Chondrocyte (in vitro differentiated cells): ENCODE measurements at places on chromosomes 11 and 22. TPM values are rescaled to one million over a fixed set of nuclear protein-coding genes. Genes with fewer than 3 reads are reported as not detected.

The OR51B4 gene
- total RNA-seq, result not detected in 3 replicates

The RASL10A gene
- total RNA-seq, result 0.27 to 1.2 TPM (median 0.31 TPM) in 3 replicates

DNA sequence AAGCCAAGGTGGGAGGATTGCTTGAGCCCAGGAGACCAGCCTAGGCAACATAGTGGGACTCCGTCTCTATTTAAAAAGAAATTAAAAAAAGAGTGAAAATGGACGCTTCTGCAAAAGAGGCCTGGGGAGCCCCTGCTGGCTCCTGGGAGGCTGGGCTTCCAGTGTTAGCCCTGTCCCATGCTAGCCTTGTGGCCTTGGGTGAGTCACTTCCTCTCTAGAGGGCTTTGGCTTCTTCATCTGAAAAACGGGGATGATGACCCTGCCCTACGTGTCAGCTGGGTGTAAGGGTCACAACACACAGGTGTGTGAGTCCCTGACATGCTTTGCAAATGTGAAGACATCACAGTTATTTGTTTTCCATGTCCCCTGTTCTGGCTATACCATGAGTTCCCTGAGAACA, 32.8 kb downstream of the FAM227A start:
- H3K36me3 ChIP-seq, result peaks cover 11% of the 10 kb centered on the region
- no peaks in the 10 kb centered on the region for H3K27me3 ChIP-seq
- H3K4me3 ChIP-seq, result no peak overlapping the region
- H3K4me1 ChIP-seq, result no peaks in the 10 kb centered on the region
- no peak overlapping the region for H3K27ac ChIP-seq

DNA sequence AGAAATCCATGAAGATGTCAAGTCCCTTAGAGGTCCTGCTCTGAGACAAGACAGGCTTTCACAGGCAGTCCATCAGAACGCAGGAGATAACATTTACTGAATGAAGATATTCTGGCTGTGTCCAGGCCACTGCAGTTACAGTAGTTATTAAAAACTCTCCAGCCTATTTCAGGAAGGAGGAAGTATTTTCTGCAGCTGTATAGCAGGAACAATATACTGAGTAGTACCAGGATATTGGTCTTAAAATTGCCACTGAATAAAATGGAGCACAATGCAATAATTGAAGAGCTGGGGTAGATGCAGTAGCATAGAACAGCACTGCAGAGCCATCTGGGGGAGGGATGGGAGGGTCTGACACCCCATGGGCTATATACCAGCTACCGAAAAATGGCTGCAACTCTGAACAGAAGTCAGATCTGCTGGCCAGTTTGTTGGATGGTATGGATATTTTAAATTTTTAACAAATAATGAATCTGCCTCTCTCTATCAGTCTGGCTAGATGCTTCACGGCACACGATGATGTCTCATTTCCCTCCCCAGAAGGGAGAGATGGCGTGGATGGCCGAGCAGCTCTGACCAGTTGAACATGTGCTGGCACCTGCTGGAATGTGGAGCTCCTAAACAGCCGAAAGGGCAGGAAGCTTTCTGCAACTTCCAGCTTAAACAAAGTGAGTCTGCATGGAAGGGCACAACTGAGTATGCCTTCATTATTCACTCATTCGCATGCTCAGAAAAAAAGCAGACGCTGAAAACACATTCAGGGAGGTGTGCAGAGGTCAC, 342.1 kb upstream of the SYN3 start:
- H3K4me3 ChIP-seq, result no peak overlapping the region
- H3K36me3 ChIP-seq, result peaks cover 1% of the 10 kb centered on the region
- H3K4me1 ChIP-seq, result peaks cover 20% of the 10 kb centered on the region
- H3K27me3 ChIP-seq, result no peaks in the 10 kb centered on the region
- no peak for DNase-seq
- H3K27ac ChIP-seq, result no peak overlapping the region

DNA sequence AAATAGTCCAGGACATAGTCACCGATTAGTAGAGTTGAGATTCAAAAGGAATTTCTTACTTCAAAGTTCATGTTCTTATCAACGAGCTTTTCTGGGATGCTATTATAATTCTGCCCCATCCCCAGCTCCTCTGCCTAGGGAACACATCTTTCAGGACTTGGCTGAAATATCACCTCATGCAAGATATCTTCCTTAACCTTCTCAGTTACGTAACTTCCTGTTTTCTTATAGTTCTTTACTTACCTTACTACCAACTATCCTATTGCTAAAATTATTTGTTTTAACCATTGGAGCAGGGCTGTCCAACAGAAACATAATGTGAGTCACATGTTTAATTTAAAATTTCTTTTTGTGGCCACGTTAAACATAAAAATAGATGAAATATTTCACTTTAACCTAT, 2.3 kb downstream of the NARS2 start:
- no peak overlapping the region for H3K27ac ChIP-seq
- H3K36me3 ChIP-seq, result peaks cover 11% of the 10 kb centered on the region
- no peaks in the 10 kb centered on the region for H3K27me3 ChIP-seq
- DNase-seq, result no peak

DNA sequence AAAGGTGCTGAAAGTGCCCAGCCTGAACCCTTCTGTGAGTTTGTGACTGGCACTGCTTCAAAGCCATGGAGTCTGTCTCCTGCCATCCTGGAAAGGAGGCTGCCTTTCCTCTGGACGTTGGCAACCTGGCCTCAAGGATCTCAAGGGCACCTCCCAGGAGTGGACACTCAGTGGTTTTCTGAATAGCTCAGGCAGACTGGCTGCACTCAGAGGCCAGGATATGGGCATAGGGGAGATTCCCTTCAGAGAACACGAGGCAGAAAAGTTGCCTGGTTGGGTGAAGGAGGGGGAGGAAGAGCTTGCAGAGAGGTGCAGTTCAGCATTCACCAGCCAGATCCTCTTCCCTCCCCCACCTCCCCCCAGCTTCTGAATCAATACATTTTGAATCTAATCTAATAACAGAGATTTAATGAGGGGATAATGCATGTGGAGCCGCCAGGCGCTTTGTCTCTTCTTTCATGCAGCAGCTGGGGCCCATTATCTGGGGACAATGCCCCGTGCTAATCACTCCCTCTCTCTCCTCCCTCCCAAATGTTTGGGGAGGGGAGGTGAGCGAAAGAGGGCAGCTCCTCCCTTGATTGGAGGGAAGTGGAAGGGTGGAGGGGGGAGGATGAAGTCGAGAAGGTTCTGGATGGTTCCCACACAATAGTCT, 17.7 kb downstream of the HTR3A start:
- H3K36me3 ChIP-seq, result no peaks in the 10 kb centered on the region
- H3K27ac ChIP-seq, result no peak overlapping the region
- peaks cover 52% of the 10 kb centered on the region for H3K27me3 ChIP-seq
- no peaks in the 10 kb centered on the region for H3K4me1 ChIP-seq
- no peak overlapping the region for H3K4me3 ChIP-seq
- DNase-seq, result no peak

- H3K27me3 ChIP-seq, result no peaks in the 10 kb centered on the region
- H3K4me1 ChIP-seq, result peaks cover 45% of the 10 kb centered on the region
- peak overlapping the region; percentile 42 for H3K27ac ChIP-seq
- H3K36me3 ChIP-seq, result no peaks in the 10 kb centered on the region
- H3K4me3 ChIP-seq, result no peak overlapping the region
These were observed 575.5 kb downstream of the SOX6 start for GRCh38 chr11:15780837-15781236.

DNA sequence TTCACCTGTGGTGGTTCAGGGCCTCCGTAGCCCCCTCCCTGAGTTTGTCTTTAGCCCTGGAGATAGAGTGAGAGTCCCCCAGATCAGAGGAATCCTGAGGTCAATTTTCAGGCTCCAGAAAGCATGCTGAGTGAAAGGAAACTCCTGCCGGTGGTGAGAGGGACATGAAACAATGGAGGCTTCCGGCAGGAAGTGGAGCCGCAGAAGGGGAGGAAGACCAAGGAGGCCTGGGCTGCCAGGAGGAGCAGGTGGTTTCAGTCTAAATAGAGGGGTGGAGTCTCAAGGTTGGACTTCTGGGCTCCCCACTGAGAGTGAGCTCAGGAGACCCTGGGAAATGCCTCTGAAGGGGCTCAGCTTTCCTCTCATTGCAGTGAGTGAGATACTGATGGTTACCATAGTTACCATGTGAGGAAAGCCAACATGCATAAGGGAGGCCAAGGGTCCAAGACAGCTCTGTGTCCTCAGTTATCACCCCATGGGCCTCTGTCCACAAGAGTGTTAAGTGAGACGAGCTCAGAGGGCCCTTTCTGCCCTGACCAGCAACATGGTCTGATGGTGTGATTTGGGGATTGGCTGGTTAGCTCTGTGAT, 10.7 kb downstream of the SLCO2B1 start:
- no peaks in the 10 kb centered on the region for H3K4me1 ChIP-seq
- no peak overlapping the region for H3K4me3 ChIP-seq
- no peak overlapping the region for H3K27ac ChIP-seq
- H3K27me3 ChIP-seq, result peaks cover 13% of the 10 kb centered on the region
- DNase-seq, result no peak

The RRAS2 gene
- total RNA-seq, result 55.8 to 76.9 TPM (median 74.1 TPM) in 3 replicates

- H3K4me3 ChIP-seq, result no peak overlapping the region
- peak; percentile 68 for DNase-seq
- H3K36me3 ChIP-seq, result peaks cover 1% of the 10 kb centered on the region
- no peaks in the 10 kb centered on the region for H3K27me3 ChIP-seq
- H3K27ac ChIP-seq, result no peak overlapping the region
These were observed 25.4 kb downstream of the TPBGL start for GRCh38 chr11:75265851-75266531.

GRCh38 chr11:110857892-110858546, 145.8 kb upstream of the ARHGAP20 start:
- H3K4me3 ChIP-seq, result no peak overlapping the region
- H3K36me3 ChIP-seq, result no peaks in the 10 kb centered on the region
- H3K4me1 ChIP-seq, result peaks cover 27% of the 10 kb centered on the region
- peak overlapping the region; percentile 37 for H3K27ac ChIP-seq
- DNase-seq, result no peak
- H3K27me3 ChIP-seq, result no peaks in the 10 kb centered on the region

DNA sequence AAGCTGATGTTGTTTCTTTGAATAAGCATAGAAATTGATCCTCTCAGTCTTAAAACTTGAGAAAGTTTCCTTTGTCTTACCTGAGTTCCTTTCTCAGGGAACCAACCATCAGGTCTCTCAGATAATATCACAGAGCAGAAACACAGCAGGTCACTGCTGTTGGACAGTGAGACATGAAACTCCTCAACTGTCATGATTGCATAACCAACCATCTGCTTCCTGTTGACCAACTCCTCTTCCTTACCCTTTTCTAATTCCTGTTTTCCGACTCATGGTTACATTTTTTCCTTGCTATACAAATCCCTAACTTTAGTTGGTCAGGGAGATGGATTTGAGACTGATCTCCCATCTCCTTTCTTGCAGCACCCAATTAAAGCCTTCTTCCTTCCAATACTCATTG, 845.3 kb downstream of the FAM181B start:
- no peak for DNase-seq
- H3K4me3 ChIP-seq, result no peak overlapping the region
- no peaks in the 10 kb centered on the region for H3K4me1 ChIP-seq
- no peaks in the 10 kb centered on the region for H3K36me3 ChIP-seq
- no peak overlapping the region for H3K27ac ChIP-seq
